Thoracic aorta (tissue), 2 donors: ENCODE measurements at places on chromosomes 5 and 9. TPM values are rescaled to one million over a fixed set of nuclear protein-coding genes. Genes with fewer than 3 reads are reported as not detected.

- DNase-seq: no peak
Measured at GRCh38 chr5:122770477-122770876, 4.4 kb upstream of the SNX2 start.

GRCh38 chr5:76163111-76163628 is 80.0 kb downstream of the SV2C start:
- DNase-seq: no peak

- DNase-seq: no peak
Measured at GRCh38 chr5:157130925-157131324, 11.7 kb downstream of the MED7 start.

DNA sequence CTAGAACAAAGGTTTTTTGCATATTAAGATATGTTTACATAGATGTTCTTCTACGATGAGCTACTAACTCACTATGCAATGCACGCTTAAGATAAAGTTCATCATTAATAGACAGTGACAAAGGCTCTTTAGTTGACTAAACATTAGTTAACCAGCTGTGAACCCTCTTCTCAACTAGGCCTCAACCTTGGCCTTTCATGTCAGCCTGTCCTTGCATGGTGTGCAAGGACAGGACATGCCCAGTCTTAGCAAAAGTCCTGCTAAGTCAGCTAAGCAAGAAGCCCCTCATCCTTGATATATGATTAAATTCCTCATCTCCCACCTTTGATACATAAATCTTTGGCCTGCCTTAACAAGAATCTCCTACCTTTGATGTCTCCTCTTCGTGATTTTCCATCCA is 50.9 kb downstream of the PLPP1 start:
- no peak for DNase-seq

GRCh38 chr5:153543288-153543687 is 52.8 kb downstream of the GRIA1 start:
- DNase-seq: no peak

DNA sequence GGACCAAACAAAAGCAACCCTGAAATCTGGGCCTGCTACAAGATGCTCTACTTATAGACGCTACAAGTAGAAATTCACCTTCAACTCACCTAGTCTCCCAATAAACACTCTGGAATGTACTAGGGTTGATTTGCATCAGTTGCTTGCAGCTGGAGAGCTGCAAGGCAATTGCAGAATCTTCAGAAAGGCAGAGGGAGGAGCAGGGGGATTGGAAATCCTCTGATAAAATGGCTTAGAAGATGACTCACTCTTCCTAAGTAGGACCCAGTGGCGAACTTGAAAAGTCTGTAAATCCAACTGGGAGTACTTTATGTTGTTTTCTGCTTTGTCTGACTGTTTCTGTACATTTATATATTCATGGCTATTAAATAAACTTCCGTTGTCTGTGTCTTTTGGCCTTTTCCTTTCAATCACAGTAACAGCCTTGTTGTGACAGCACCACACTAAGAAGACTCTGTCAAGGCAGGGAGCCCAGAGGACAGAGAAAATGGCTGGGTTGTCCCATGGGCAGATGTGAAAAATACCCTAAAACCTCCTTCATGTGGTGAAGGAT is 14.7 kb upstream of the MLLT3 start:
- DNase-seq: no peak

DNA sequence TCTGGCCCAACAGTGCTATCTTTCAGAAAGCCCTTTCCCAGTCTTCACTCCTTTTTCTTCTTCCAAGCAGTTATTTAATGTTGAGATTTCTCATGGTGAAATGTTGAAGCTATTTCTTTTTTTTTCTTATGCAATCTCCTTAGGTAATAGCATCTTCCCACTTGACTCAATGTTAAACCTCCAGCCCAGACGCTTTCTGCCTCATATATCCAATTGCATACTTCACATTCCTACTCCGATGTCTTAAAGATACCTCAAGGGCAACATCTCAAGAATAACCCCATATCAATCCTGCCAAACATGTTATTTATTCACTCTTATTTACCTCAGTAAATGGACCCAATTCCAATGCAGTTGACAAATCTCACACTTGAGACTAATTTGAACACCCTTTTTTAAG is 187.3 kb downstream of the CDH12 start:
- DNase-seq: no peak

DNA sequence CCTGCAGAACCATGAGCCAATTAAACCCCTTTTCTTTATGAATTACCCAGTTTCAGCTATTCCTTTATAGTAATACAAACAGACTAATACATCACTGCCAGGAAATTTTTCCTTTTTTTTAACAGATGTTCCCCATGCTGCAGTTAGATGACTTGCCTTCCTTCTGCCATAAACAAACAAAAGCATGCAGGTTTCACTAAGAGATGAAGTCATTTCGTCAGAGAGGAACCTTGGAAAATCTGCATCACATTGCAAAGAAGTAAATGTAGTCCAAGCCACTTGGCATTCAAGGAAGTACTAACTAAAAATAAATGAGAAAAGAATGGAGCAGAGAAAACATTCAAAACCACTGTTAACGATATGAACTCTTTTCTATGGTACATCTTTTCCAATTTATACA is 194.1 kb upstream of the EFNA5 start:
- no peak for DNase-seq

GRCh38 chr5:87155106-87155505 is 112.6 kb upstream of the RASA1 start:
- no peak for DNase-seq

DNA sequence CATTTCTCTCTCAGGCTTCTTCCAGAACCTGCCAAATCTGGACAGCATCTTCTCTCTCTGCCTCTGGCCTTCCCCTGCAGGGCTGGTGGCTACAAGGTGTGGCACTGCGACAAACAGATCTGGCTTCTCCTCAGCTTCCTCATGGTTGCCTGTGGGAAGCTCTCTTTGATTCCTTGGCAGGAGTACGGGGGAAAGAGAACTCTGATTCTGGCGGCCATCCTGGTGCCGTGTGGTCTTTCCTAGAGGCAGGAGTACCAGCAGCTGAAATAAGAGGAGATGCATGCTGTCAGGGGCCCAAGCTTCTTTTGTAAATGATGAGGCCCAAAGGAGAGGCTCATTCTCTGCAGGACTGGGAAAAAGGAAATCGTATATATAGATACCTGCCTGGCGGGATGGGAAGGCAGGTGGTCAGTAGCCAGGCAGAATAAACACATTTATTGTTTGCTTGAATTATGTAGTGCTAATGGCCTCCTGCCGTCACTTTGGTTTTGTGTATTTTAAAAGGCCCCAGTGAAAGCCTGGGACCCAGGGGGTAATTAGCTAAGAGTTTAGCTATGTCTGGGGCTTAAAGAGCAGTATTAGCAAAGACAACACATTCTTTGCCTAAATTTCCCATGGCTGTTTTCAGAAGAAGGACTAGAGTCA is at the start of gene CER1:
Gene CER1, minus strand, starts transcription at position 343 of the 645 bp plus-strand sequence. Its CDS starts 61 bp downstream, at position 282.
- DNase-seq: no peak

DNA sequence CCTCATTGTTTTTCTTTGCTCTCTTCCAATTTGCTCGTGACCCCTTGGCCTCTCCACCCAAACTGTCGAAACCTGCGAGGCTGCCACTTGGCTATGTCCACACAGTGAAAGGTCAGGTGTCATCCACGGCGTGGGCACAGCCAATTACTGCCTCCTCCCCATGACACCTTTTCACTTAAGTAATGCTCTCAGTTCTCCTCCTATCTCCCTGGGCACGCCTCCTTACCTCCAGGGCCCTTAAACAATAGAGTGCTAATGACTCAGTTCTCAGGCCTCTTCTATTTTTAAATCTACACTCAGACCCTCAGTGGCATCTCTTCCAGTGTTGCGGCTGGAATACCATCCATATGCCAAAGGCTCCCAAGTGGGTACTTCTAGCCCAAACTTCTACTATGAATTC is 256.8 kb downstream of the ROR2 start:
- no peak for DNase-seq

GRCh38 chr9:131937451-131937850 is 142.2 kb downstream of the MED27 start:
- no peak for DNase-seq

DNA sequence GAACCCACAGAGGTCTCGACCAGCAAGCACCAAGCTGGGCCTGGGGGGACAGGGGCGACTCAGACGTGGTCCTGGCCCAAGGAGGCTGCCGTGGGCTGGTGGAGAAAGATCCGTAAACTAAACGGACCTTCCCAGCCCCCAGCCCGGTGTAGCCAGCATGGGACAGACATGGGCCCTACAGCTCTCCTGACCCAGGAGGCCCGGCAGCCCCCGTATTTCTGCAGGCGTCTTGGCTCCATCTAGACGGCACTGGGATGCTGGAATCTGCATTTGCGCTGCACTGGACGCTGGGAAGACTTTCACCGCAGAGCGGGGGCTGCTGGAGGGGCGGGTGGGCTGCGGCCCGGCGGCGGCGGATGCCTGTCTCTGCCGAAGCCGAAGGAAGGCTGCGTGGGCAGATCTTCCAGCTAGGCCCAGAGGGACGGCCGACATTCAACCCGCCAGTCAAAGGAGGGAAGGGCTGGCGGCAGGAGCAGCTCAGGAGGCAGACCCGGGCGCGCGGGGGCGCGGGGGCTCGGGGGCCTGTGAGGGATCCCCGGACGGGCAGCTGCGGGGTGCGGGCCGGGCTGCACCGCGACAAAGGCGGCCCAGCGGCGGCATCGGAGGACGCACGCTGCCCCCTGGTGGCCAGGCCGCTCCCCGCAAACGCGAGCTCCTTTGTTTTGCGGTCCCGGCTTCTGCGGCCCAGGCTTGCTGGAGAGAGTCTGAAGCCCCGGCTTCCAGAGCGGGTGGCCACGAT is 266.2 kb downstream of the NSG2 start:
- DNase-seq: no peak

- DNase-seq: no peak
Measured at GRCh38 chr9:126204197-126204596, 122.4 kb upstream of the MVB12B start.

- no peak for DNase-seq
Measured at GRCh38 chr5:151779531-151780125, 7.9 kb downstream of the G3BP1 start.

DNA sequence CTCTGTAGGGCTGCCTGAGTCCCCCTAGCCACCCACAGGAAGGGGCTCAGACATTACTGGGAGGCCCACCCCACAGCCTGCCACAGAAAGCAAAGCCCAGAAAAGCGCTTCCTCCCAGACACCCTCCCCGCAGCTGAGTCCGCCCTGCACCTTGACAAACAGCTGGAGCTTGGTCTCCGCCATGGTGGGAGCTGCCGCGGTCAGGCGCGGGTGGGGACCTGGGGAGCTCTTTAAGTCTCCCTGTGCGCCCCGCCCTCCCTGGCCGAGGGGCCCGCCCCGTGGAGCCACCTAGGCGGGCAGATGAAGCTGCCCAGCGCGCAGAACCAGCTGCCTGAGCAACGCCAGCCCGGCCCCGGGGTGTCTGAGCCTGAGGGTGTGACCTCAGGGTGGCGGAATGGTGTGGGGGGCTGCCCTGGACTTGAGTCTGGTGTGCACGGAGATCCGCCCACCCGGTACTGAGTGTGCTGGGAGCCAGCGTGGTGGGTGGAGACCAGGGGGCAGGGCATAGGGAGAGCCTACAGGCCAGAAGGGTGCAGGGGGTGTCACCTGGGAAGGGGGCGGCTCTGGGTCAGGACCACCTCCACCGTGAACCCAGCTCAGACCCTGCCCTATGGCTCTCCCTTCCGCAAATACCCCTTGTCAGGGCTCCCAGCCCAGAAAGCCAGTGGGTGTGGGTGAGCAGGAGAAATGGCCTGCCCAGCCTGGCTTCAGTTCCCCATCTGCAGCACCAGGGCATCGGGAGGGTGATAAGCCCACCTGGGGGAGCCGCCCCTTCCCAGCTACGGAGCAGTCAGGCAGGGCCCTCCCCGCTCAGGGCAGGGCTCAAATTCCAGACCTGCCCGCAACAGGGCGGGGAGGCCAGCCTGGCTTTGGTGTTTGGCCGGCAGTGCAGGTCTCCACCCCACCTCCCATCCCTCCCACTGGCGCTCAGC is at the start of gene CLIC3:
Gene CLIC3, minus strand, starts transcription at position 208 of the 932 bp plus-strand sequence. Its CDS starts 25 bp downstream, at position 183.
- DNase-seq: no peak

DNA sequence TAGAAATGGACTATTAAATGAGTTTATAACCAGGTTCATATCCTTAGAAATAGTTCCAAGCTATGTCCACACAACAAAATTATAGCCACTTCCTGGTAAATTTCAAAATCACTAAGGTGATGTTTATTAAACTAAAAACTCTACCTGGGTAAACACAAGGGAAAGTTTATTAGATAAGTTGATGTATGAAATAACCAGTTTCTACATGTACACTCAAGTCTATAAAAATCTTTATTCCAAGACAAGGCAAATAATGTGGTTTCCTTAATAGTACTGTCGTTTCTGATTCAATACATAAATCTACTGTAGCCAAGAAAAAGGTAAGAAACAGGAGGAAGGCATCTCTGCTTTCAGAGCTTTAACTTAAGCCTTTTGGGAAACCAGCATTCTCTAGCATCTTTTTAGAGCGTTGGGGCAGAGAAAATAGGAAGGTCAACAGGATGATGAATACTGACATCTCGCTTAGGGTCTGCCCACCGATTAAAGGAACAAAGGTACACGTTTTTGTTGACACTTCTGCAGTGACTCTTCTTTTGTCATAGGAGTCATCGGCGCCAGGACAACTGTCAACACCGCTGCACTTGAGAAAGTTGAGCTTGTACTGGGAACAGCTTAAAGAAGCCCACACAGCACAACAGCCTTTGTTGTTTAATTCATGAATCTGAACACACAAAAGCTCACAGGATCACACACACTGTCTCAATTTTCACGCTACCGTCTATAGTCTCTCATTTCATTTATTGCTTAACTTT is 513.6 kb downstream of the SLCO4C1 start:
- no peak for DNase-seq

DNA sequence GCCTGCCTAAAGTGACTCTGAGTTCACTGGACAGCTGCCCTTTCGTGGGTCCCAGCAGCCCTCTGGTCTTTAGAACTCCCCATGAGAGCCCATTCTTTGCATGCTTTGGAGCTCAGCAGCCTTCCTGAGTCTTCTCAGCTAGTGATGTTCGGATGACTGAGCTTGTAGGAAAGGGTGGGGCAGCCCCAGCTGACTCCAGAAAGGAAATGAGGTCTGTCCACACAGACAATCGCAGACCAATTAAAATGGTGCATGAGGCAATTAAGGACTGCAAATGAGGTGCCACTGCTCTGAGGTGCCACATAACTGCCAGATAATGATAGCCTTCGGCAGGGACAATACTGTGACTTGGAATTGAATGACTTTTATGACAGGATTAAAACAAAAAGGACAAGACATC is 25.4 kb upstream of the TOMM5 start:
- DNase-seq: no peak

- DNase-seq: no peak
Measured at GRCh38 chr5:22899341-22899740, 46.2 kb upstream of the CDH12 start.

- no peak for DNase-seq
Measured at GRCh38 chr9:15670246-15670645, 117.4 kb downstream of the CCDC171 start.

- no peak for DNase-seq
Measured at GRCh38 chr5:171676286-171676944, 109.2 kb upstream of the SMIM23 start.

CMYA5 gene
- 5.6 TPM for total RNA-seq

EIF4E1B gene
- not detected for total RNA-seq

UBTD2 gene
- total RNA-seq: 17.8 TPM

KIF4B gene
- not detected for total RNA-seq

SLC25A48 gene
- 2.8 TPM for total RNA-seq

WDR31 gene
- 5.4 TPM for total RNA-seq

INSL6 gene
- not detected for total RNA-seq
